ENCODE measurements at places on chromosomes 3 and 15. TPM values are rescaled to one million over a fixed set of nuclear protein-coding genes. Genes with fewer than 3 reads are reported as not detected.

Gene RBSN
- 19.1 TPM for polyA plus RNA-seq

Gene CHRD
- 3.7 TPM for polyA plus RNA-seq

Gene LTK
- 14.7 TPM for polyA plus RNA-seq

Gene FAM174B
- polyA plus RNA-seq = 15.5 TPM

DNA sequence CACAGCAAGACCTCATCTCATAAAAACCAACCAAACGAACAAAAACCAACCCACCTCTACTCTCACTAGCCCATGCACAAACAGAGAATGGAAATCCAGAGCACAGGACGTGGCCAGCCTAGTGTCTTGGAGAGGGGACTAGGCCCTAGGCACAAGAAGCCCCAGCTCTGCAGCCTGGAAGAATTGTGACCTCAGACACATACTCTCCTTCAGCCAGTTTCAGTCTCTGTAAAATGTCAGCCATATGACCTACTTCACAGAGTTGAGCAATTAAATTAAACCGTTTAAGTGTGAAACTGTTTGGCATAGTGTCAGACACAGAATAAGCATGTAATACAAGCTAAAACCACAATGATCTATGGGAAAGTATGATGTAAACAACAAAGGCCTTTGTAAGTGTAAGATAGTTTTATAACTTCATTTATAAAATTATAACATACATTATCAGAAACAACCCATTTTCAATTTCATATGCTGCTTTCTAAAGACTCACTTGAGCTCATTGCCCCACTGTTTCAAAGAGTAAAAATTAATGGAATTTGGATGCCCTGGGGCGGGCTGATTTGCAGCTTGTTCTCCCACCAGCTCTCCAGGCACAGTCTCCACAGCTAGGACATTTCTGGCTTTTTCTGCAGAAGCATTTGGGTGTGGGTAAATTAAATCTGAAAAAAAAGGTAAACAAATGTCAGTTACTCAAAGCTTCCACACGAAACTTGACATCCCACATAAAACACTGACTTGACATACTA is 32.9 kb downstream of the TBC1D2B start:
- peaks cover 43% of the 10 kb centered on the region for H3K36me3 ChIP-seq
- no peak for DNase-seq

- H3K27ac ChIP-seq = no peak overlapping the region
- peak overlapping the region; percentile 73 for H3K4me3 ChIP-seq
- peaks cover 3% of the 10 kb centered on the region for H3K36me3 ChIP-seq
- peaks cover 2% of the 10 kb centered on the region for H3K4me1 ChIP-seq
- DNase-seq = peak; percentile 4
Observed at GRCh38 chr3:56557831-56558170, 826 bp downstream of the CCDC66 start.

GRCh38 chr3:15873415-15873814 is 75.6 kb upstream of the ANKRD28 start:
- H3K27me3 ChIP-seq = no peaks in the 10 kb centered on the region
- DNase-seq = no peak
- H3K36me3 ChIP-seq = no peaks in the 10 kb centered on the region

GRCh38 chr15:77831986-77832385 is 199.3 kb upstream of the LINGO1 start:
- peaks cover 7% of the 10 kb centered on the region for H3K4me1 ChIP-seq
- no peak overlapping the region for H3K4me3 ChIP-seq
- no peak for DNase-seq
- H3K27me3 ChIP-seq = peaks cover 3% of the 10 kb centered on the region
- no peak overlapping the region for H3K27ac ChIP-seq
- H3K36me3 ChIP-seq = no peaks in the 10 kb centered on the region

GRCh38 chr15:70379134-70379533 is 281.4 kb upstream of the TLE3 start:
- no peak overlapping the region for H3K4me3 ChIP-seq
- no peaks in the 10 kb centered on the region for H3K36me3 ChIP-seq
- no peak for DNase-seq
- H3K4me1 ChIP-seq = no peaks in the 10 kb centered on the region

- no peaks in the 10 kb centered on the region for H3K27me3 ChIP-seq
- no peaks in the 10 kb centered on the region for H3K36me3 ChIP-seq
- no peak overlapping the region for H3K4me3 ChIP-seq
- no peak for DNase-seq
- no peak overlapping the region for H3K27ac ChIP-seq
- H3K4me1 ChIP-seq = no peaks in the 10 kb centered on the region
Observed at GRCh38 chr3:16056217-16056616, 118.3 kb upstream of the GALNT15 start.

DNA sequence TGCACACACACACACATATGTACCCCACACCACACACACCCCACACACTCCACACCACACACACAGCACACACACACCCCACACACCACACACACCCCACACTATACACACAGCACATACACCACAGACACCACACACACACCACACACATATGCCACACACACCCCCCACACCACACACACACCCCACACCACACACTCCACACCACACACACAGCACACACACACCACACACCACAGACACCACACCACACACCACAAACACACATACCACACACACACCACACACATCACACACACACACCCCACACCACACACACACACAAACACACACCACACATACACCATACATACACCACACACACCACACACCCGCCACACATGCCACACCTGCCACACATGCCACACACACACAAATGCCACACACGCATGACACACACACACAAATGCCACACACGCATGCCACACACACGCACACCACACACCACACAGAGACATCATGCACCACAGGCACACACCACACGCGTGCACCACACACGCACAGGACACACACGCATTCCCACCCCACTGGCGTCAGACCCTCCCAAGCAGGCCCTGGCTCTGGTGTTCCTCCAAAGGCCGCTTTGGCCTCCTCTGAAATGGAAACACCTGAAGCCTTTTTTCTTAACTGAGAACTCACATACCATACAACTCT is 15.7 kb downstream of the CHST13 start:
- H3K4me3 ChIP-seq = no peak overlapping the region
- H3K4me1 ChIP-seq = peaks cover 3% of the 10 kb centered on the region
- DNase-seq = no peak
- H3K27me3 ChIP-seq = peaks cover 4% of the 10 kb centered on the region
- no peak overlapping the region for H3K27ac ChIP-seq

- no peaks in the 10 kb centered on the region for H3K27me3 ChIP-seq
- no peaks in the 10 kb centered on the region for H3K36me3 ChIP-seq
- DNase-seq = no peak
- H3K4me1 ChIP-seq = no peaks in the 10 kb centered on the region
Observed at GRCh38 chr3:171506743-171507319, 46.6 kb upstream of the TNIK start.

DNA sequence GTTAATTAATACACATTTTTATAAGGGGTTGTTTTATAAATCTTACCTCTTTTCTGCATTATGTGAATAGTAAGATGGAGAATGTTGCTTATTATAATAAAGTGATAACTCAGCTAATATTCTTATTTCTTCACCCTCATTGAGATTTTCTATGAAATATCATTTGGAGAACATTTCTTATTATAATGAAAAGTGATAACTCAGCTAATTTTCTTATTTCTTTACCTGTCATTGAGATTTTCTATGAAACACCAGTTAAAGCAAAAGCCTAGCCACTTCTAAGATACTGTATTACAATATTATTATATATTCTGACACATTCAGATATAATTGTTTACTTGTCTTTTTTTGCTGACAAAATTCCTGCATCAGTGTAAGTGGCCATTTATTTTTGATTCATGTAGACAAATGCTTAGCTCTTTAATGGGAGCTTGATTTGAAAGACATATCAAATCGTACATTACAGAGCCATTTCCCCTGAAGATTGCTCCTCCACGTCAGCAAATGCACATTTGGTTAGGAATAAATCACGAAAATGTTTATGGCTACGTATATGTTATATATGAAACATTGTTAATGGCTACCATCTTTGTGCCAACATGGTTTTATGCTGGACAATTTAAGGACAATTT is 427.5 kb downstream of the CHL1 start:
- no peak overlapping the region for H3K4me3 ChIP-seq
- H3K27me3 ChIP-seq = no peaks in the 10 kb centered on the region
- no peak for DNase-seq
- no peaks in the 10 kb centered on the region for H3K36me3 ChIP-seq
- no peaks in the 10 kb centered on the region for H3K4me1 ChIP-seq

- no peak overlapping the region for H3K4me3 ChIP-seq
- no peaks in the 10 kb centered on the region for H3K36me3 ChIP-seq
- no peak overlapping the region for H3K27ac ChIP-seq
- peak; percentile 16 for DNase-seq
- H3K4me1 ChIP-seq = no peaks in the 10 kb centered on the region
Observed at GRCh38 chr15:48040166-48040817, 80.5 kb upstream of the SLC24A5 start.

GRCh38 chr3:42535981-42536784 is 33.7 kb downstream of the VIPR1 start:
- peak; percentile 55 for DNase-seq
- H3K27ac ChIP-seq = no peak overlapping the region
- no peaks in the 10 kb centered on the region for H3K27me3 ChIP-seq
- H3K4me1 ChIP-seq = peaks cover 16% of the 10 kb centered on the region

DNA sequence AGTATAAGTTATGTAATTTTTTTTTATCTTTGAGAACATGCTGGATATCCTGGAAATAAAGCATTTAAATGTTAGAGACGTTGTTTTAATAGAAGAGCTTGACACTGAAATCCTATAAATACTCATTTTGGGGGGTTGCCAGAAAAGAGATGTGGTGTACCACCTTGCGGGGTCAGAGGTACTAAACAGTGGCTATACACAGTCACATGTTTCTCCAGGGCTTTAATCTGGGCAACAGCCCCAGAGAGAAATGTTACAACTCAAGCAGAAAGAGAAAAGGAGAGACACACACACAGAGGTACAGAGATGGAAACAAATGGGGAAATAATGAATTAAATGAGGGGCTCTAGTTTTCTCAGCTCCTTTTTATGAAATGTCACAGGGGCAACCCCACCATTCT is 113.8 kb downstream of the SENP2 start:
- peaks cover 2% of the 10 kb centered on the region for H3K36me3 ChIP-seq
- DNase-seq = no peak
- H3K4me1 ChIP-seq = peaks cover 13% of the 10 kb centered on the region
- H3K4me3 ChIP-seq = no peak overlapping the region
- no peak overlapping the region for H3K27ac ChIP-seq
- H3K27me3 ChIP-seq = no peaks in the 10 kb centered on the region

DNA sequence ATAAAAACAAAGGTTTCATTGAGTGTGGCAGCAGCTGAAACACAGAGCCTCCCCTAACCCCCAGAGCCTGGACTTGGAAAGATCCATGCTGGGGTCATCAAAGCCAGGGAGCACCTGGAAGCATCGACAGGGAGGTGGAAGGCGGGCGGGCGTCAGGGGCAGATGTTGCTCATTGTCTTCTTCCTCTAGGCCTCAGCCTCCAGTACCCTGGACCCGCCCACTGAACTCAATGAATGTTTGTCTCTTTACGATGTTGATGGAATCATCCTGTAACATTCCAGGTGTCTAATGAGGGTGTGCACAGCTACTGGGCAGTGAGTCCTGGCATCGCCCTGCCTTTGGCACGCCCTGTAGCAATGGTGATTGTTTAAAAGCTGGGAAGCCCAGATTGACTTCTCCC is 9.8 kb downstream of the GP5 start:
- DNase-seq = no peak
- no peaks in the 10 kb centered on the region for H3K27me3 ChIP-seq
- H3K27ac ChIP-seq = no peak overlapping the region

GRCh38 chr3:43317461-43318316 is 31.3 kb downstream of the SNRK start:
- H3K27ac ChIP-seq = peak overlapping the region; percentile 81
- H3K27me3 ChIP-seq = no peaks in the 10 kb centered on the region
- H3K4me3 ChIP-seq = no peak overlapping the region
- DNase-seq = peak; percentile 31

DNA sequence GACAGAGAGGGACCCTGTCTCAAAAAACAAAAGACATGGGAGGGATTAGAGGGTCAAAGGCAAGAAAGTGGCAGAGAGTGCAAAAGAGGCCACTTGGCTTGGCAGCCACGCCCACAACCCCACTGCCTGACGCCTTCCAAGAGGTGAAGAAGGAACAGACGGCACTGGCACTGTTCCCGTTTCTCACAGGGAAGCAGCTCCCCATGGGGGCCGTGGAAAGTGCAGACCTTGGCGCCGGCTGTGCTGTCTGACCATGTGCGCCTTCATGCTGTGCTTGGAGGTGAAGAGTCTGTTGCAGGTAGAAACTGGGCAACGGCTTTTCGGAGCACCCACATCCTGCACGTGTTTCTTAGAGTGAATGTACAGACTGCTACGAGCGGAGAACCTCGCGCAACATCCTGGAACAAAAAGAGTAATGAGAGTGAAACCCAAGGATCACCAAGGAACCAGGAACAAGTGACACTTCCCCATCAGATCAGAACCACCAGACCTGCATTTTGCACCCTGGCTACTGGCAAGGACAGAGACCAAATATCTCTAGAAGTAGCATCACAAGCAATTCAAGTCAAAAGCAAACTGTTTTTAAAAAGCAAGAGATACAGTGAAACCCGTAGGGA is 9.7 kb downstream of the ZXDC start:
- H3K27ac ChIP-seq = no peak overlapping the region
- DNase-seq = no peak
- no peak overlapping the region for H3K4me3 ChIP-seq
- peaks cover 91% of the 10 kb centered on the region for H3K36me3 ChIP-seq
- H3K4me1 ChIP-seq = no peaks in the 10 kb centered on the region

DNA sequence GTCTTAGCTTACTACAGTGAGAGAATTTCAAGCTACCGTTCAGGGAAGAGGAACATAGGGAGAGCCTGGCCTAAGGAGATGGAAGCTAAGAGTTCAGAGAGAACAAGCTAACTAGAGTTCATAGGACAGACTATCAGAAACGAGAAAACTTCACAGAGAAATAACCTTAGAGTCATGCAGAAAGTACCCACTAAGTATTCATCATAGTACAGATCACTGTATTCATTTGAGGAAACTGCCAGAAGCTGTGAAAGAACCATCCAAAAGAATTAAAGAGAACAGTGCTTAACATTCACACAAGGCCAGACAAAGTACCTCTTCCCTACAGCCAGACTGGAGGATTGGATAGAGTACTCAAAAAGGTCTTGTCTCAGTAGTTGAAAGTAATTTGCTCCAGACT is 15.2 kb upstream of the GBE1 start:
- H3K4me1 ChIP-seq = no peaks in the 10 kb centered on the region
- DNase-seq = no peak
- H3K4me3 ChIP-seq = no peak overlapping the region
- H3K27ac ChIP-seq = no peak overlapping the region
- H3K27me3 ChIP-seq = no peaks in the 10 kb centered on the region

DNA sequence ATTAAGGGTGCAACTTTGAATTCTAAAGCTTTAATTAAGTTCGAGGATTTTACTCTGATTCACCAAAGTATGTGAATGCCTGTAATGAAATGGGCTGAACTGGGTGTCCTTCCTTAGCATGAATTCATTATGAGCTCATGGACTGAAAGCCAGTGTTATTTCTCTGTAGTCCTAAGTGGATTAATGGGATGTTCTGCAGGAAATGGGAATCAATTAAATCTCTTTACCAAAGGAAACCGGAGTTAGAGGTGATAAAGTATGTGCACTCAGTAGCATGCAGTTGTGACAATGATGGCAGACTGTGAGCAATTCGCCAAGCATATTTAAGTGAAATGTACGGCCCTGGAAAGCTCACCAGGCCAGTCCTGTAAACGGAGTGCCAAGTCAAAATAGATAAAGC is 138.7 kb downstream of the CHL1 start:
- no peak for DNase-seq
- H3K36me3 ChIP-seq = no peaks in the 10 kb centered on the region
- H3K4me3 ChIP-seq = no peak overlapping the region
- H3K4me1 ChIP-seq = no peaks in the 10 kb centered on the region
